ENCODE measurements at places on chromosomes 1 and 21. TPM values are rescaled to one million over a fixed set of nuclear protein-coding genes. Genes with fewer than 3 reads are reported as not detected.

GRCh38 chr21:43975469-43976098 is 36.5 kb upstream of the TRAPPC10 start:
- peaks cover 5% of the 10 kb centered on the region for H3K36me3 ChIP-seq
- H3K27ac ChIP-seq, result no peak overlapping the region
- H3K4me3 ChIP-seq, result no peak overlapping the region
- no peaks in the 10 kb centered on the region for H3K27me3 ChIP-seq
- DNase-seq, result peak; percentile 67

DNA sequence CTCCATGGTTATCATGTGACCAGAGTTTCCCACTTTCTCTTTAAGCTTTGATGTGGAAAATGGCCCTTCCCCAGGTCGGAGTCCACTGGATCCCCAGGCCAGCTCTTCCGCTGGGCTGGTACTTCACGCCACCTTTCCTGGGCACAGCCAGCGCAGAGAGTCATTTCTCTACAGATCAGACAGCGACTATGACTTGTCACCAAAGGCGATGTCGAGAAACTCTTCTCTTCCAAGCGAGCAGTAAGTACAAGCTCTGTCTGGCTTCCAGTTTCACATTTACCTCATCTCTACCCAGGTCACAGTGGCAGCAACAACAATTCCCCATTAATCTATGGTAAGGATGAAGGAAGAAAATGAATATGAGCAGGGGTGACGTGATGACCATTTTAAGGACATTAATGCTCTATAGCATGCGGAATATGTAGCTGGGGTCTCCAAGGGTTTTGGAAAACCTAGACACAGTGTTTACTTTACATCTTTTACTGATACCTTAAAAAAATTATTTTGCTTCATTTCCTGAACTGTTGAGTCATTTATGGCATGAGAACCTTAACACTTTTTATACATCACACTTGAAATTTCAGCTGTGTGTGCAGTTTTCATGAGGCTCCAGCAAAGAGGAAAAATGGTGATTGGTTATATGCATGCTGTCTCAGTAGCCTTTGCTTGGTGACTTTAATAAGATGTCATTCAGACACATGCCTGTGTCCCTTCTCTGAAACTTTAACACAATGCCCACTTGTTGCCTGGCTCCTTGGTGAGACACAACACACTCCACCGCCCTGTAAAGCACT is 286.3 kb upstream of the SGIP1 start:
- H3K4me3 ChIP-seq, result peak overlapping the region; percentile 21
- peaks cover 26% of the 10 kb centered on the region for H3K4me1 ChIP-seq
- peak; percentile 54 for DNase-seq
- no peaks in the 10 kb centered on the region for H3K27me3 ChIP-seq

- peaks cover 4% of the 10 kb centered on the region for H3K27me3 ChIP-seq
- peak; percentile 50 for DNase-seq
- H3K4me1 ChIP-seq, result peaks cover 23% of the 10 kb centered on the region
- no peak overlapping the region for H3K27ac ChIP-seq
Measured at GRCh38 chr1:45785583-45785982, 17.8 kb upstream of the MAST2 start.

DNA sequence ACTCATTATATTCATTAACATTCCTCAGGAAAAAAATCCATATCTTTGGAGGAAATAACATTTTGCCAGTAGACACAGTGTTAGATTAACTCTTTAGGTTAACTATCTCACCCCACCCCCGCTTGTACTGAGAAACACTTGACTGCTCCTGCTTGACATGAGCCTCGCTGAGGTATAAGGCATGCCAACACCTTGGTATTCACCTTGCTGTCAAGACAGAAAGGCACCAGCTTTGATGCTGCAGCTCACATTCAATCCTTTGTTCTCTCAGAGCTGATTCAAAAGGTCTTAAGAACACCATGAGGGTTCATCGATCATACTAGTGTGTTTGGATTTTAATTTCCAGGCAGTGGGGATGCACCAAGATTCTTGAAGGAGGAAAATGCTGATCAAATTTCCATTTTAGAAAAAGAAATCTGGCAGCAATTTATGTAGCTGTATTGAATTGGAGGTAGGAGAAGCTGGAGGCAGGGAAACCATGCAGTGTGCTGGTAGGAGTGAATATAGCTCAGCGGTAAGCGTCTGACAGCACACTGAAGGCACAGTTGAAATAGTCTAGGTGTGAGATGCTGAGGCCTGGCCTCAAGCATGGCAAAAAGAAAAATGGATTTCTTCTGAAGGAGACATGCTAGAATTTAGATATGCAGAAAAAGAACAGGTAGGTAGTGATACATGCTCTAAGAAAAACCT is 108.0 kb upstream of the ST6GALNAC5 start:
- no peaks in the 10 kb centered on the region for H3K27me3 ChIP-seq
- no peaks in the 10 kb centered on the region for H3K4me1 ChIP-seq
- H3K36me3 ChIP-seq, result no peaks in the 10 kb centered on the region
- H3K4me3 ChIP-seq, result no peak overlapping the region
- no peak overlapping the region for H3K27ac ChIP-seq
- no peak for DNase-seq

DNA sequence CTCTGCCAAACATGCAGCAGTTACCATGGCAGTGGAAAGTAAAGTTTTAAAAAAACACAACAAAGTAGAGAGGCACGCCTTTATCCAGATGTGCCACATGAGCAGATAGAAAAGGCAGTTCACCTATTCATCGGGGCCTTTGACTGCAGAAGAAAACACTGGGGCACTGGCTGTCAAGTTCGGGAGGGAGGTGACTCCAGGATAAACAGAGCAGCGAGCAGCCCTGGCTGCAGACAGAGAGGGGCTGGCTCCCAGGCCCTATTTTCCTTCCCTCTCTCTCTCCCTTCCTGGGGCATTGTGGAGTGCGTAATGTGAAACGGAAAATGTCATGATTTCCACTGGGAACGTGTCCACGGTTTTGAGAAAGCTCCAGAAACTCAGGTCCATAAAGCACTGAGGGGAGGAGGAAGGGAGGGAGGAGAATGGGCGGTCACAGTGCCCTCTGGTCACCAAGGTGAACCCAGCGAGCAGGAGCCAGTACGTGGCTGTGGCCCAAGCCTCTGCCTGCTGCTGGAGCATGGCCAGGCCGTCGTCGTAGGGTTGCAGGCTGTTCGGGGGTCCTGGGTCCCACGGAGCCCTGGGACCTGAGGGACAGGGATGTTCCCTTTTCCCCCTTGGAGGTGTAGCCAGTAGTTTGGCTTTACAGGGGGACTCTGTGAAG is 114.7 kb upstream of the IRF2BP2 start:
- peaks cover 63% of the 10 kb centered on the region for H3K4me1 ChIP-seq
- H3K4me3 ChIP-seq, result peak overlapping the region; percentile 57
- DNase-seq, result no peak
- no peaks in the 10 kb centered on the region for H3K36me3 ChIP-seq
- H3K27me3 ChIP-seq, result no peaks in the 10 kb centered on the region

DNA sequence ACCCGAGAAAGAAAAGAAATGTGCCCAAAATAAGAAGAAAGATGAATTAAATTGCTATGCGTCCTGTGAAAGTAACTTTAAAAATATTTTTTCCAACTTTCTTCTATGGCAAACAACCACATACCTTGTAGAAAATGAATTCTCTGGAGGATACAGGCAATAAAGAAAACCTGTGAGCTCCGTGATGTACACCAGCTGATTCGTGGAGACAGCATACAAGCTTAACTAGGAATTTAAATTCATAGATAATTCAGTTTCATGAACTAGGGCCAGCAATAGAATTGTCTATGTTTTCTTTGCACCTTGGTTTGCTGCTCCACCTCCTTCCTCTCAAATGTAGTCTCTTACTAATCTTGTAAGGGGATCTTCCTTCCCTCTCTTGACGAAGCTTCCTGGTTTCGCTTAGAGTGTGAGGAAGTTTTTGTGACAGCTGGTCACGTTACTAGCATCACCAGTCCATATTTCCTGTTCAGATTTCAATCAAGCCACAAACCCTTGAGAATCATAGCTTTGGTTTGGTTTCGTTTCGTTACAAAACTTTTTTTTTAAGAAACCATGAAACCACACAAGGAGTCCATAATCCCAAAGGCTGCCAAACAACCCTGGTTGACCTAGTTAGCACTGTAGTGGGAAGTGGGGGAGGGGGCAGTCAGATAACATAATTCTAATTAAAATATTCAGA is 35.8 kb downstream of the GREM2 start:
- no peak overlapping the region for H3K27ac ChIP-seq
- no peaks in the 10 kb centered on the region for H3K36me3 ChIP-seq
- no peaks in the 10 kb centered on the region for H3K27me3 ChIP-seq
- H3K4me1 ChIP-seq, result no peaks in the 10 kb centered on the region

- H3K27ac ChIP-seq, result no peak overlapping the region
- H3K36me3 ChIP-seq, result no peaks in the 10 kb centered on the region
- H3K27me3 ChIP-seq, result no peaks in the 10 kb centered on the region
Measured at GRCh38 chr1:63799307-63799706, 25.5 kb downstream of the ROR1 start.

DNA sequence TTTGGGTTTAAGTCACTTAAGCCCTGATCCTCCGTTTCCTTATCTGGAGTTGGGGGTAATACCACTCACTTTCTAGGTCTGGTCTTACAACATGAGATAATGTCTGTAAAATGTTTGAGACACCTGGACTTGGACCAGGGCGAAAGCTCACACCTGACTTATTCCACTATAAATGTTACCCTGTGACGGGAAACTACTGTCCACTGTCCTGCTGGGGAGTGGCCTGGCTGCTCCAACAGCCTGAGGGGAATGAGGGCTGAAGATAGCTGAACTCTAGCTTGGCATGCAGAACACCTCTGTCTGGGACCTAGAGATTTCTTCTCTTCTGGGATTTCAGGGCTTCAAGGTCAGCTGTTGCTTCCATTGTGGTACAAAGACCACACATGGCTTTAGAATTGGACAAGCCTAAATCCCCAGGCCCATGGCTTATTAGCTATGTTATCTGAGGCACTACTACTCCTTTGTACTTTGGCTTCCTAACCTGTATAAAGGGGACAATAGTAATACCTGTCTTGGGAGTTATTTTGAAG is 9.5 kb upstream of the A3GALT2 start:
- H3K4me1 ChIP-seq, result peaks cover 7% of the 10 kb centered on the region
- no peak overlapping the region for H3K27ac ChIP-seq
- DNase-seq, result no peak
- no peak overlapping the region for H3K4me3 ChIP-seq
- peaks cover 50% of the 10 kb centered on the region for H3K36me3 ChIP-seq
- no peaks in the 10 kb centered on the region for H3K27me3 ChIP-seq

Gene S100A3
- total RNA-seq, result not detected
